ENCODE measurements at places on chromosomes 11 and 22.

- no peak for DNase-seq
These were observed 22.1 kb upstream of the TMPRSS13 start for GRCh38 chr11:117950993-117951961.

DNA sequence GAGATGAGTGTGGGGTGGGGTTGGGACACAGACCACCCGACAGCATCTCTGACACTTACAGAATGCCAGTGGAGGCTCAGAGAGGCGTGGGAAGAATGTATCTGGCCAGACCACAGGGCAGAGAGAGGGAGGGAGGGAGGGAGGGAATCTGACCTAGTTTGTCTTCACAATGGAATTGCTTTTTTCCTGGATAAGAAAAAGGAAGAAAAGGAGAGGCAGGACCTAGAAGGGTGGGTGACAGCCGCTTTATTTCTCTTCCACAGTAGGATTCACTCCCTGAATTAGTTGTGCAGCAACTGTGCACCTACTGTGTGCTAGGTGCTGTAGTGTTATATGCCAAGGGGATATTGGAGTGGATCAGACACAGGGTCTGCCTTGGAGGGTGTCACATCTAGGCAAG lies 3.7 kb downstream of the KCNK4 start:
- DNase-seq: no peak

GRCh38 chr22:17902960-17903359 lies 121.4 kb downstream of the MICAL3 start:
- no peak for DNase-seq

GRCh38 chr22:37334859-37335805 lies 52.8 kb downstream of the CYTH4 start:
- peak; percentile 34 for DNase-seq

- DNase-seq: no peak
These were observed 53.1 kb downstream of the THAP12 start for GRCh38 chr11:76327756-76328388.

DNA sequence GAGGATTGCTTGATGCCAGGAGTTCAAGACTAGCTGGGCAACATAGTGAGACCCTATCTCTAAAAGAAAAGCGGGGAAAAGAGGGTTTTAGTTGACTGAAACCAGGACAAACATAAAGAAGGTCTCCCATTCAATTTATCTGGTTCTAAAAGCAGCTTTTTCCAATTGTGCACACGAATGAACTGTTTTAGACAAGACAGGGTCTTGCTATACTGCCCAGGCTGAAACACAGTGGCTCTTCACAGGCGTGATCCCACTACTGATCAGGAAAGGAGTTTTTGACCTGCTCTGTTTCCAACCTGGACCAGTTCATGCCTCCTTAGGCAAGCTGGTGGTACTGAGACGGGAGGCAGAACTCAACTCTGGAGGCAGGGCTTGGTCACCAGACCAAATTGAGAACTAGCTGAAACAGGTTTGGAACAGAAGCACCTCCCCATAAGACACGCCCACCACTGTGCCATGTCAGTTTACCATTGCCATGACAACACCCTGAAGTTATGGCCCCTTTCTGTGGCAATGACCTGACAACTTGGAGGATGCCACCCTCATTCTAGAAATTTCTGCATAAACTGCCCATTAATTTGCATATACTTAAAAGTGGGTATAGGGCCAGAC lies 2.8 kb upstream of the NUCB2 start:
- no peak for DNase-seq

DNA sequence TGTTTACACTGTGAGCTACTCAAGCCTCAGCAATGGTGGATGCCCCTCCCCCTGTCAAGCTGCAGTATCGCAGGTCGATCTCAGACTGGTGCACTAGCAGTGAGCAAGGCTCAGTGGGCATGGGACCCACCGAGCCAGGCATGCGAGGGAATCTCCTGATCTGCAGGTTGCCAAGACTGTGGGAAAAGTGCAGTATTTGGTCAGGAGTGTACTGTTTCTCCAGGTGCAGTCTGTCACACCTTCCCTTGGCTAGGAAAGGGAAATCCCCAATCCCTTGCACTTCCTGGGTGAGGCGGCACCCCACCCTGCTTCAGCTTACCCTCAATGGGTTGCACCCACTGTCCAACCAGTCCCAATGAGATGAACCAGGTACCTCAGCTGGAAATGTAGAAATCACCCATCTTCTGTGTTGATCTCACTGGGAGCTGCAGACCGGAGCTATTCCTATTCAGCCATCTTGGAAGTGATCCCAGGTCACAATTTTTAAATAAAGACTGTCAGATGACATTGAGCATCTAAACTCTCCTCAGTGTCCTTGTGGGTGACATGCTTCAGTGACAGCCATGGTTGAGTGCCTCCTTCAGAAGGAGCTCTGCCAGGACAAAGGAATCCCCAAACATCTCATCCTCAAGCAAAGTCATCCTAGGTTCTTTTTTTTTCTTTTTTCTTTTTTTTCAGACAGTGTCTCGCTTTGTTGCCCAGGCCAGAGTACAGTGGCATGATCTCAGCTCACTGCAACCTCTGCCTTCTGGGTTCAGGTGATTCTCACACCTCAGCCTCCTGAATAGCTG lies 10.8 kb downstream of the SLC22A24 start:
- DNase-seq: no peak
